ENCODE measurements at places on chromosomes 5 and 9. TPM values are rescaled to one million over a fixed set of nuclear protein-coding genes. Genes with fewer than 3 reads are reported as not detected.

HMGCS1 gene
- total RNA-seq: 23.1 TPM

DNA sequence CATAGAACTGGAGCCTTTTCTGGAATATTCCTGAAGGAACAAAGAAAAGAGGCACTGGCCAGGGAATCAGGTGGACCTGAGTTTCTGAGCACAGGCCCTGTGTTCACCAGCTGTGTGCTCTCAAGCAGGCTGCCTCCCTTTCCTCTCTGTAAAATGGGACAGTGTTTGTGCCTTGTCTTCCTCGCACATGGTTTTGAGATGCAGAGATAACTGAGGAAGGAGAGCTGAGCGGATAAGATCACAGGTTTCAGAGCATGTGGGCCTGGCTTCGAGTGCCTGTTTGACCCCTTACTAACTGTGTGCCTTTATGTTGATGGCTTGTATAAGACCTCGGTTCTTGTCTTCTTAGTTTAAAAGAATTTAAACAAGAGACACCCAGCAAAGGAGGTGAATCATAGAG is 46.2 kb upstream of the HAND1 start:
- DNase-seq: no peak

- DNase-seq: no peak
Measured at GRCh38 chr5:111641533-111642233, 115.3 kb downstream of the NREP start.

PPP3R2 gene
- total RNA-seq: not detected

GRCh38 chr9:131658377-131659129 is 81.3 kb downstream of the RAPGEF1 start:
- DNase-seq: no peak

SLC25A2 gene
- total RNA-seq: not detected
